ENCODE measurements at places on chromosomes 16 and 17.

DNA sequence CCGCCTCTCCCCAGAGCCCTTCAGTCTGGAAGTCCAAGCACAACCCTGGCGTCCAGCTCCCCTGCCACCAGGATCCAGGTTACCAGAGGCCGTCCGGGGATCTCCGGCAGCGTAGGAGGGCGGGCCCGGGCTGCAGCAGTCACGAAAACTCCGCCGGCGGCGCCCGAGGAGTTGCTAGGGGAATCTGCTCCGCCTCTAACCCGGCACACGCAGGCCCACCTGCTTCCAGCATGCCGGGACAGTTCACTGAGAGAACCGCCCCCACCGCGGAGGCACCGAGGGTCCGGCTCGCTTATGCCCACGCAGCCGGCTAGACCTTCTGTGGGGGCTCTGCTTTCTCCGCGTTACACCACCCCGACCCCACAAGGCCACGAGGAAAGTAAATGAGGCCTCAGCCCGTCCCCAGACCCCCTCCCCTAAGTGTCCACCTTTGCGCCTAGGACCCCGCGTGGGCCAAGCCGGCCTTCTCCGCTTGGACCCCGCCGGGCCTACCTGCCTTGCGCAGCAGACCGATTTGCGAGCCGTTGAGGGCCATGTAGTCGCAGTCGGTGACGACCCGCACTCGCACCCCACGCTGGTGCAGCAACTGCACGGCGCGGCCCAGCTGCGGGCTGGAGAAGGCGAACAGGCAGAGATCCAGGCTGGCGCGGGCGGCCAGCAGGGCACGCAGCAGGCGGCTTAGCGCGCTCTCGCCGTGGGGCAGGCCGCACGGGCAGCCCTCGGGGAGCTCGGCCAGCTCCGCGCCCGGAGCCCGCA lies 587 bp downstream of the PLD6 start:
- DNase-seq, result peak; percentile 27

DNA sequence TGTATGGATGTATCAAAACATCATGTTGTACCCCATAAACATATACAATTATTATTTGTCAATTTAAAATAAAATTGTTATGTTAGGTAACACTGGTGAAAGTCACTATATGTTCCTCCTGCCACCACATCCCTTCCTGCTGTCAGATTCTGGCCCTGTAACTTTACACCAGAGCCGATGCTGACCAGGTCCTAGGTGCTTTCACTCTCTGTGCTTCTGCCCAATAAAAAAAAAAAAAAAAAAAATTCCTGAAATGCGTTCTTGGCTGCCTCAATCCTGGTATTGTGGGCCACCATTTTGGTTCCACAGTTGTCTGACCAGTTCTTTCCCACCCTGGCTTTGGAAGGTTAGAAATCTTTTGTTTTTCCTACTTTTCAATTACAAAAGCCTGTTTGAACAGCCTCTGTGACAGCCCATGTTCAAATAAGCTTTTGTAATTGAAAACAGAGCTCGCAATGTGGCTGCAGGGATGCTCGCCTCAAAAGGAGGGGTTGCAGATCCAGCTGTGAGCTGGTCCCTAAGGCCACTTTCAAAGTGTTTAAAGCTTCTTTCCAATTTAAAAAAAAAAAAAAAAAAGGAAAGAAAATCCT lies 831.0 kb upstream of the EEF2KMT start:
- DNase-seq, result no peak

DNA sequence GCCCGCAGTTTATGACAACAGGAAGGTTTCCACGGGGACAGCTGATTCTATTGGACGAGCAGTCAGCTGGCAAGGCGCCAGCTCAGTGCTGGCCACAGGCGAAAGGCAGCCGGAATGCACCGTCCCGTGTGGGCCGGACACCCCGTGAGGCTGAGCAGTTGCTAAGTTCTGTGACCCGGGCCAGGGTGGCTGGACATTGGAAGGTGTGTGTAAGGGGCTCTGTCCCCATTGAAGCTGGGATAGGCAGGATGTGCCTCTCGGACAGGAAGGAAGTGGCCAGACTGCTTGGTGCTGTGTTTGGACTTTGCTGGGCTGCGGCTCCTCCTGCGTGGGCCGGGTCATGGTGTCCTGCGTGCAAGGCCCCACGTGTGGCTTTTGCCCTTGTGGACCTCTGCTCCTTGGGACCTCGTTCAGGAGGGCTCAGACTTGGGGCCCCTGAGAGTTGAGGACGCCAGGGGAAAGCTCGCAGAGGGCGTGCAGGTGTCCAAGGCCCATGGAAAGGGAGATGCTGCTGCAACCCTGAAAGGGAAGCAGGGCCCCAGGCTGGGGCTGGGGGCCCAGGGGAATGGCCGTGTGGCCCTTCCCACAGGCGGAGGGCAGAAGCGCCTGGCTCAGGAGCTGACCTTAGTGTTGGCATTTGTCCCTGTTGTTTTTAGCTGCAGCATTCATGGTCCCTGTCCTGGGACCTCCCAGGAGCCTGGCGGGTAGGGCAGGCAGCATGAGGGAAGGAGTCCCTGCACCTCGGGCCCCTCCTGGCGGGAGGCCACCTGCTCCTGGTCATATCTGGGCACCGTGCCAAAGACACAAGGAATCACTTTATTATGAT lies 10.0 kb downstream of the BAIAP2 start:
- DNase-seq, result peak; percentile 86

DNA sequence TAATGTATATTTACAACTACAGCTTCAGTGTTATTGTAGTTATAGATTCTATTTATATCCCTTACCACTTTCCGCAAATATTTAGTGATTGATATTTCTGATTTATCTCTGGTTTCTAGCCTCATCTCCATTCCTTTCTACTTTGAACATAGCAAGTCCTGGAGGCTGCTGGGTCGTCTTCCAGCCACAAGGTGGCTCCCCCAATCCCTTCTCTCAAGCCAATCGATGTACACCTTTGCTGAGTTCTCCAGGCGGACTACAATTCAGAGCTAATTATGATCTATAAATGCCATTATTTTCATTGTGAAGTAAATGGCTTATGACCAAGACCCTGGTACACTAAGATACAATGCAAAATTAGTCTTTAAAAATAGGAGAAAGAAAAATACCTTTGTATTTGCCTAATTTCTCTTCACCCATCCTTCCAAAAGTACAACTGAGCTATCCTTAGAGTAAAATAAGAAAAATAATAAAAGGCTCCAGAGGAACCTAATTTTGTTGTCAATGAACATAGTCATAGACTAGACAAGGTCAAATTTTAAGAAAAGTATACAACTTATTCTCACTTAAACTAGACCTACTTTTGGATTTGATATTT lies 122.1 kb downstream of the SKAP1 start:
- DNase-seq, result peak; percentile 73

DNA sequence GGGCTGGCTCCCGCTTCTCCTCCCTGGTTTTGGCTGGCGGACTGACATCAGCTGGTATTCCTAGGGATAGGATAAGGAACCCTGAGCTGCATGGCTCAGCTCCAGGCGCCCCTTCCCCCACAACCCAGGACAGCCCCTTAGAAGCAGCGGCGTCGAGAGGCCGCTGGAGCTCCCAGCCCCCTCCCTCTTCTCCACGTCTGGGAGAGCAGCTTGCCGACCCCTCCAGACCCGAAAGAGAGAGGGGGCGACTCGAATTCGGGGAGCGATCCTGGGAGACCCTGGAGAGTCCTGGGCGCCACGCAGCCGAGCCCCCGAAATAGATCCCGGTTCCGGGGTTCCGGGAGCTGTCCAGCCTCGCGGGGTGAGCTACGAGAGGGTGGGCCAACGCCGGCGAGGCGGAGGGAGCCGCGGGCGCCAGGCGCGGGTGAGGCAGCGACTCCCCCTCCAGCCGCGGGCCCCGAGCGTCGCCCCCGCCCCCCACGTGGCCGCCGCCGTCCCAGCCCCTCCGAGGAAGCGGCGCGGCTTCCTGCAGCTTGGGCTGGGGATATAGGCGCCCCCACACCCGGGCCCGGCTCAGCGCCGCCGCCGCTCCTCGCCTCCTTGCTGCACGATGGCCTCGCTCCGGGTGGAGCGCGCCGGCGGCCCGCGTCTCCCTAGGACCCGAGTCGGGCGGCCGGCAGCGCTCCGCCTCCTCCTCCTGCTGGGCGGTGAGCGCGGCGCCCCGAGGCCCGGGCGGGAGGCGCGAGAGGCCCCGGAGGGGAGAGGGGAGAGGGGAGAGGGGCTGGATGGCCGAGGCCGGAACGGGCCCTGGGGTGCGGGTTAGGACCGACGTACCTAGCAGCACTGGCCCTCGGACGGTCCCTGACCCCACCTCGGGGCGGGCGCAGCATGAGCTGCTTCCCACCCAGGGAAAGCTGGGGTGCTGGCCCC lies at the start of gene RAMP2:
RAMP2 (plus strand) TSS at position 576 of the 930 bp plus-strand sequence; CDS start at position 611, 35 bp downstream.
- DNase-seq, result no peak

DNA sequence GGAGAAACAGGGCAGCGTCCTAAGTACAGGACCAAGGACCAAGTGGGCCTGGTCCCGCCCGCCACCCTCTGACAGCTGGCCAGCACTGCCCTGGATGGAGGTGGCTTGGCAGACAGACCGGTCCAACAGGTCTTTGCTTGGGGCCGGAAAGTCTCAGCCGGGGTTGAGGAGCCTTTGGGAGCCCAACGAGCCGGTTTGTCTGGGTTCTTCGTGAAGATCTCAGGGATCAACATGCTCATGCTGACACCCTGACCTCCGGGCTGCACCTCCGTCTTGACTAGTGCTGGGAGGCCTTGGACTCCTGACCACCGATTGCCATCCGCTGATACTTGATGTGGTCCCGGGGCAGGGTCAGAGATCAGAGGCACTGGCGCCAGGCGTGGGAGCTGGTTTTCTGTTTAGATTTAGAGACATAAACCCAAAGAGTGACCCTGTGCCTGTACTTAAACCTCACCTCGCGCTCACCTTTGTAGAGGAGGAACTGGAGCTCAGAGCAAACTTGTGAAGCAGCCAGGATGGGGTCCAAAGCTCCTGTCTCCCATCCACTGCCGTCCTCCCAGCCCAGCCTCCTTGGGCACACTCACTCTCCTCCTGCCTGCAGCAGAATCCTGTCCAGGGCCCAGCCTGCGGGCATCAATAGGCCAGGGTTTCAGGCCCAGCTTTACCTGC lies 92.1 kb upstream of the GSE1 start:
- no peak for DNase-seq

- no peak for DNase-seq
Measured at GRCh38 chr16:29766571-29766970, 11.5 kb upstream of the ZG16 start.

GRCh38 chr17:36120221-36120620 lies 16.6 kb downstream of the CCL4 start:
- DNase-seq, result peak; percentile 67
